Stimulated activated CD8-positive, alpha-beta memory T cell treated with anti-CD3 and anti-CD28 coated beads, Interleukin-7, amount 100 ng/mL, for 4 hours (primary cell): ENCODE measurements at places on chromosomes 6 and 20.

DNA sequence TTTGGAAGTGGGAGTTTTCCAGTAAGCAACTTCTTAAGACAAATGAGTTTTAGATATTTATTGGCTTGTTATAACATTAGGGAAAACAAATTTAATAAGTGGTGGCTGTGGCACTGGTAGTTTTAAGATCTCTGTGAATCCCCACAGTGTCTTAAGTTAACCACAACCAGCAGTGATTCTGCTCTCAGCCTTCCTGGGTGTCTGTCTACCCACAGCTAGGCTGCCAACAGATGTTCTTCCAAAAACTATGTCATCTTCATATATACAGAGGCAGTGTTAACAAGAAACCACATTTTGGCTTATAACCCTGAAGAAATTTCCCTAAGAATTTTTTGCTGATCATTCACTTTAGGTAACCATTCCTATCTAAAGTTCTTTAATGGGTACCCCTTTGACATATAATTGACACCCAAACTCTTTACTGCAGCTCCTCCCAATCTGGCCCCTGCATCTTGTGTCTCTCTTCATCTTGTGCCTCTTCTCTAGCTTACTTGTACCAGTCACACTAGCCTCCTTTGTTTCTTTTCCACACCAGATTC, 52.7 kb downstream of the TOP1 start:
- DNase-seq = no peak

DNA sequence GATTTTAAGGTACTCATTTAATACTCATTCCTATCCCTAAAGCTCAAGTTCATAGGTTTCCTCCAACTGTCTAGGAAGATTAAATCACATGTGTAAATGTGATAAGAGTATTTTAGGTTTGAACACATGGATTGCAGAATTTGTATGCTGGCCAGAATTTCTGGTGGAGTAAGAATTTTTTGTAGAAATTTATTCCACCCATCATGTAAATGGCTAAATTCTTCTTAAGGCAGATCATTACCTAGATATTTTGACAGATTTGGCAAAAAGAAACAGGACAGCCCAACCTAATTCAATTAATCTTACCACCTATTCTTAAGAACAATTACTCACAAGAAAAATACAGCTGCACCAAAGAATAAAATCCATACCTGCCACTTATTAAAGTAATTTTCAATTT, 261.6 kb downstream of the GRIK2 start:
- DNase-seq = no peak

GRCh38 chr6:41483943-41484342, 62.2 kb upstream of the FOXP4 start:
- DNase-seq = no peak

DNA sequence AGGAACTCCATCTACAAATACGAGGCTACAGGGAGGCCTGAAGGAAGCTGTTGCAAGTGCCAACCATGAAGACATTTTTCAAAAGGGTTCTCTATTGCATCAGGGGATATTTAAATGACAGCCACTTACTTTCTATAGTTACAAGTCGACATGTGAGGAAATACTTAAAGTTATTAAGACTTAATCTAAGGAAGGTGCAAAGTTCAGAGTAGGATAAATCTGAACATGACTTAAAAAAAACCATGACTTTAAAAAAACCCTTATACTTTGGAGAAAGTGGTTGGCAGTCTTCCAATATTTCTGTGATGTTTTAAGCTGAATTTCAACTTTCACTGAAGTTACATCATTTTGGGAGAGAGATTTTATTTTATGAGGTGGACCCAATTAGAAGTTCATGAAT, 56.3 kb upstream of the EMILIN3 start:
- no peak for DNase-seq

- no peak for DNase-seq
Measured at GRCh38 chr6:23728707-23729106, 397.3 kb upstream of the NRSN1 start.

GRCh38 chr20:20360464-20360863, 7.4 kb upstream of the INSM1 start:
- DNase-seq = no peak

DNA sequence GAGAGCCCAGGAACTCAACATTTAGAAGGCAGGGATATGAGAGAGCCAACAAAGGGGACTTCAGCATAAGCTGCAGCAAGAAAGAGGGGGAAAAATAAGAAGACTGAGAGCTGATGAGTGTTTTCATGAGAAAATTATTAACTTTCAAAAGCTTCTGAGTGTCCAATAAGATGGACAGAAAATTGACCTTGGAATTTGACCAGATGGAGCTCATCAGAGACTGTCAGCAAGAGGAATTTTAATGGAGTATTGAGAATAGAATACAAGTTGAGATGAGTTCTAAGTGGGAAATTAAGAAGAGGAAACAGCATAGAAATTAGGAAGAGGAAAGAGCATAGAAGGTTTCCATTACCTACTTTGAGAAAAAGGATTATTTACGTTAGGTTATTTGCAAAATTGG, 428.2 kb downstream of the LMBRD1 start:
- DNase-seq = no peak

GRCh38 chr6:152981989-152982903, 595 bp downstream of the FBXO5 start:
- DNase-seq = no peak

- DNase-seq = no peak
Measured at GRCh38 chr6:6816716-6817115, 228.2 kb downstream of the LY86 start.
